ENCODE measurements at places on chromosomes 4 and X.

DNA sequence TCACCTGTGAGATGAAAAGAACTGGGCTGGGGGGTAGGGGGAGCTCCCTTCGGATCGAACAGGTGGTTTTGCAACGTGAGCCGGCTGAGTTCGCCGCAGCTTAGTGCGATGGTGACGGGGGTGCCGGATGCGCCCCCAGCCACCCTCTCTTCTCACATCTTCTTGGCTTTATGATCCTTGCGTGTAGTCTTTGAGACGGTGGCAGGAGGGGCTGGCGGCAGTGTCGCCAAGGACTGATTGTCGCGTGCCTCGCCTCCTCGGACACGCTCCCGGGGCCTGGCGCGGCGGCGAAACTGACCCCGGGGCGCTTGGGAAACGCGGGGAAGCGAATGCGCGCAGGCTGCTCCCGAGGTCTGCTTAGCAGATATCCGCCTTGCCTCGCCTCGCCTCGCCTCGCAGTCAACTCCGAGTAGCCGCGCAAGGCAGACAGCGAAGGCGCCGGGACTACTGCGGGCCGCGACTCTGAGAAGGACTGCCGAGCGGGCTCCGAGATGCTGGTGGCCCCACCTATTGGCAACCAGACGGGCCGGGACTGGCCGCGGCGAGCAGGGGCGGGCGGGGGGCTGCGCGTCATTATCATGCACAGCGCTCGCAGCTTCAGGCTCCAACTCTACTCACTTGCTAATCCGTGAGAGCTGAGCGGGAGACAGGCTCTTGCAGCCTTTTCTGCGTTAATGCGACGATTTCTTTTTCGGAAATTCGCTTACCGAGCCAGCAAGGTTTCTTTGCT, 1.5 kb downstream of the GRID2 start:
- DNase-seq = peak; percentile 93

DNA sequence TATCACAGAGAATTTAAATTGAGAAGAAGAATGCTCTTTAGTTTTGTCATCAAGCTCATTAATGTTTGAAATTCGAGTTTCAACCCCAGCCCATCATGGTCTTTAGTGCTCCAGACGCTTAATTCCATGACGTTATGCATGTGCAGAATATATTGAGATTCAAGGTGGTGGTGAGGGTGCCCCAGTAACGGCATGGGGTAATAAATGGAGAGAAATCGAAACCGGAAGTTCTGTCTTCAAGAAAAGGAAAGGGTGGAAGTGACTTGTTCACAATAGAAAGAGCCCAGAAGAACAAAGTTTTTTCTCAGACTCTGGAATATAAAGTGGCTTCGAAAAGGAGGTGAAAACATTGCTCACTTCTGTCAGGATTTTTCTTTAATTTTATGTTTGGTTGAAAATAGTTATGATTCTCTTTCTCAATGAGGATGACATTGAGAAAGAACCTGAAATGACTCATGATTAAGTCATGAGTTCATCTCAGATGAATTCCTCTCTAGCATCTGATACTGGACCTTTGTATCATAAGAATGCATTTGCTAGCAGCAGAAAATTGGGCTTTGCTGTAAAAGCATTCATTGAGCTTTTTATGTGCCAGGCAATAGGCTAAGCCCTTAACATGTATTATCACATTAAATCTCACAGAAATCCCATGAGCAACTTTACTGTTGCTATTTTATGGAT, 779 bp upstream of the DDX60L start:
- no peak for DNase-seq

DNA sequence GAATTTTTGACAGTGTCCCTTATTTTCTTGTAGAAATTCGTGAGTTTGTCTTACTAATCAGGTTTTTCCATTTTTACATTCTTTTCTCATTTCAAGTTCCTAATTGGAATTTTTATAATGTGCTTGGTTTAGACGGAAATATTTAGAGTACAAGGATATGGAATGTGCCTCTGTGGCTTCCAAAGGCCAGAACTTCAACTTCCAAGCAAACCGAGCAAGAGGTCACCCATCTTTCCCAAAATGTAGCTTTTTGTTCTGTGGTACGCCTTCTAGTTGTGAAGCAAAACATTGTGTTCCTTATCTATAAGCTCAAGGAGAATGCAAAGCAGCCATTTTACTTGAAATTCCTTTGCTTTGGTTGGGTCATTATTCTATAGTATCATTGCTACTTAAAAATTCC, 212.8 kb upstream of the PACRGL start:
- no peak for DNase-seq

DNA sequence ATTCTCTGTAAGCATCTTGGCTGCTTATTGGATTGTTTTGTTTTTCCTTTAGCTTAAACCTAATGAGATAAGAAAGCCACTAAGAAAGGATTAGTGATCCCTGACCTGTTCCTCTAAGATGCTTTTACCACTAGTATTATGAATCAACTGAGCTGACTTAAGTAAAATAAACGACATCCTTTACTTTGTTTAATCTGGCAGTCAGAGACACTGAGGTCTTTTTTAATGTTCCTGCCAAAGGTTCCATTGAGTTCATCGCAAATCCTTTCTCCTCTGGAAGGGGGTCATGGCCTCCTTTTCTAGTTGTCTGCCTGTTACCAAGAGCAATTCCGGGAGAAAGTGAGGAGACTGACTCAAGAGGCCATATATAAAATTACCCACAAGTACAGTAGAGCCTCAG, 1038.3 kb upstream of the SLIT2 start:
- DNase-seq = peak; percentile 93

- DNase-seq = no peak
Observed at GRCh38 chrX:130147631-130148030, 18.0 kb downstream of the AIFM1 start.

DNA sequence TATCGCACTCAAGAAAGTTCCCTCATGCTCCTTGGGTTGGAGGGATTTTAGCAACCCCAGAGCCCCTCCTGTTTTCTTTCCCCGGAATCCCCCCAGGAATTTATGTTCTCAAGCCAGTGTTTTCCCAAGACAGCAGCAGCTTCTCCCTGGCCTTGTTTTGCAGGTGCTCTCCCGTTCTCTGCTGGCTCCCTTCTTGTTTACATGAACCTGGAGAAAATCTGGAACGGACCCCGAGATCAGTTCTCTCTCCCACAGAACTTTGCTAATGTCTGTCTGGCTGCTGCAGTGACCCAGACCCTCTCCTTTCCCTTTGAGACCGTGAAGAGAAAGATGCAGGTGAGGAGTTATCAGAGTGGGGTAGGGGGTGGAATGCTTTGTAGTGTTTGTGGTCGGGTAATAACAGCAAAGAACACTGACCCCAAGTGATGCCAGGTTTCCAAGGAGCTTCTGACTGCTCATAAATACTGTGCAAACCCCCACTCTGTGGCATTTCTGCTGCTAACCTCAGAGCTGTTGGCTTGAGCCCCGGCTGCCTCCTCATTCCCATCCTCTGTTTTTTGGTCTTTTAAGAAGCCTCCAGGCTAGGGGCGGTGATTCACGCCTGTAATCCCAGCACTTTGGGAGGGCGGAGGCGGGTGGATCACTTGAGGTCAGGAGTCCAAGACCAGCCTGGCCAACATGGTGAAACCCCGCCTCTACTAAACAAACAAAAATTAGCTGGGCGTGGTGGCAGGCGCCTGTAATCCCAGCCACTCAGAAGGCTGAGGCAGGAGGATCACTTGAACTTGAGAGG, 11.1 kb downstream of the SLC25A43 start:
- DNase-seq = peak; percentile 75

DNA sequence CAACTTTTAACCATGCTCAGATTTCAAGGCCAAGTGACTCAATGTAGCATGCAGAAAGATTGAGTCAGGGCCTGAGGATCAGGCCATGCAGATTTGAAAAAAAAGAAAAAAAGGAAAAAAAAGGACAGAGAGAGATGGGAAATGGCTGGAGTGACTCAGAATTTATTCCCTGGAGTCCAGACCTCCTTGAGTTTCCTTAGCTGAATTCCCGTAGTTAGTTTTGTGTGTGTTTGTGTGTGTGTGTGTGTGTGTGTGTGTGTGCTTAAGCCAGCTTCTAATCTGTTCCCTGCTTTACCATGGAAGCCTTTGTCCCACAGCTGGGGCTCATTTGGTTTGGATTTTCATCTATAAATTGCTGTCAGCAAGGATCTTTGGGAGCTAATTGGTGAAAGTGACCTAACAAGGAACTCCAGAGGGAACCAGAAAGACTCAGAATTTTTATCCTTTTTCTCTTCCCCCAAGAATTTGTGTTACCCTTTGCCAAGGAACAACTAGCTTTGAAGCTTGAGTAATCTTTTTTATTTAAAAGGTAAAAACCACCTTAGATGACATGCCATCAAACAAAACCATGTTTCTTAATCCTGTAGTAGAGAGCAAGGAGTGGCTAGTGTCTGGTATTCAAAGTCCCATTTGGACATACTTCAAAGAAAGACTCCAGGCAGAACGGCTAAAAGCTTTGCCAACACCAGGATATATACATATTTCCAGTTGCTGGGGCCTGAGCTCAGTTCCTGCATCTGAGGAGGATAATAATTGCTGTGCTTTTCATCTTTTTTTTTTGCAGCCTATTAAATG, 109.0 kb upstream of the DDIT4L start:
- DNase-seq = peak; percentile 46

GRCh38 chrX:9525511-9526248, 60.8 kb downstream of the TBL1X start:
- DNase-seq = no peak

DNA sequence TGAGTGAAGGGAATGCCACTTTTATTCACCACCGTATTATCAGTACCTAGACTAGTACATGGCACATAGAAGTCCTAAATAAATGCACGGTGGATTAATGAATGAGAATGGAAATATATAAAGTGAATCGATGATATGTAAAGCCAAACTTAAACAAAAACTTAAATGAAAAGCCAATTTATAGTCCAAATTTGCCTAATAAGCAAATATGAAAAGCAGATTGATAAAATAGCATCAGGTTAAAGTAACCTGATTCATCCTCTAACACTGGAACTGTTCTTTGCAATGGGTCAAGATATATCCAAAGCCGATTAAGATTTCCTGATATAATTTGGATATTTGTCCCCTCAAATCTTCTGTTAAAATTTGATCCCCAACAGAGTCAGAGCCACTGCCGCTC, 66.9 kb upstream of the MAGEB10 start:
- no peak for DNase-seq

DNA sequence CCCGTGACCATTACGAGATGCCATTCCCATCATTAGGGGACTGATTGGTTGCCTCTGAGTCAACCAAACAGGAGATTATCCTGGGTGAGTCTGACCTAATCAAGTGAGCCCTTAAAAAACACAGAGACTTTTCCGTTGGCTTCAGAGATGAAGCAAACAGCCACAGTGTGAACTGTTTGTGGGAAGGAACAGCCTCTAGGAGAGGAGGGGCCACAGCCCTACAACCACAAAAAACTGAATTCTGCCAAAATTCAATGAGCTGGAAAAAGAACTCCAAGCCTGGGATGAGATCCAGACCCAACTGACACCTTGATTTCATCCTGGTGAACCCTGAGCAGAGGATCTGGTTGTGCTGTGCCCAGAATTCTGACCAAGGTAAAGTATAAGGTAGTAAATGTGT, 31.3 kb upstream of the TBL1X start:
- no peak for DNase-seq

GRCh38 chr4:26404743-26405206, 84.0 kb downstream of the RBPJ start:
- peak; percentile 84 for DNase-seq

GRCh38 chr4:160831165-160831922, 1332.5 kb downstream of the FSTL5 start:
- DNase-seq = no peak

GRCh38 chrX:44178274-44179053, 165.0 kb downstream of the EFHC2 start:
- DNase-seq = no peak

DNA sequence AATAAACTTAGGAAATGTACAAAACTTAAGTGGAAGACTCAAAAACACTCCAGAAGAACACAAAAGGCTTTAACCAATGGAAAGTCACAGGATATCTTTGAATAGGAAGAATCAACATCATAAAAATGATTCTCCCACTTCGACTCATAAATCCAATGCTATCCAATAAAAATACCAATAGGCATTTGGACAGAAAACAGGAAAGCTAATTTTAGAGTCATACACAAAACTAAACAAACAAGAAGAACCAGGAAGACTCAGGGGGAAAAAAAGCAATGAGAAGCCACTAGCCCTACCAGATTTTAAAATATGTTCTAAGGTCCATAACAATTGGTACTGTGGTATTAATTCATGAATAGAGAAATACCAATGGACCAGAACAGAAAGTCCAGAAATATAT, 28.2 kb downstream of the SLC9A7 start:
- DNase-seq = no peak

Measured in NCI-H82 (cell line).